ENCODE measurements at places on chromosomes 7 and 10.
A peak's percentile ranks its signal among the peaks of the same experiment; 100 is the strongest.

DNA sequence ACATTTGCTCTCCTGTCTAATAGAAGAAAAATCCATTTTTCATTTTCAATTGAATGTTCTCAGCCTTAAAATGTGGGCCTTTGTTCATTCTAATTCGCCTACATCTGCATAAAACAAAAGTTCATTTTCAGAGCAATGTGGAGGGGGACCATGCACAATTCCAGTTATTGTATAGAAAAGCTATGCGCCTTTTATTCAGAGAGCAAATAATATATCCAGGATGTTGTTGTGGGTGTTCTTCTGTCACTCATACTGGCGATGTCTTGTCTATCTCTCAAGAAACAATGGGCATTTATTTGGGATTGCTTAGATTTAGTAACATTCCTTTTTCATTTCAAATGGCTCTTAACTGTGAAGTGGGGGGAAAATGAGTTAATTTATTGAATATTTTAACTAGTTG lies 56.4 kb downstream of the KIF5B start:
- no peak for DNase-seq

- no peak for DNase-seq
These were observed 52.0 kb upstream of the ZNRF2 start for GRCh38 chr7:30232391-30232790.

- no peak for DNase-seq
These were observed 30.5 kb upstream of the FBXW4 start for GRCh38 chr10:101725296-101726114.

DNA sequence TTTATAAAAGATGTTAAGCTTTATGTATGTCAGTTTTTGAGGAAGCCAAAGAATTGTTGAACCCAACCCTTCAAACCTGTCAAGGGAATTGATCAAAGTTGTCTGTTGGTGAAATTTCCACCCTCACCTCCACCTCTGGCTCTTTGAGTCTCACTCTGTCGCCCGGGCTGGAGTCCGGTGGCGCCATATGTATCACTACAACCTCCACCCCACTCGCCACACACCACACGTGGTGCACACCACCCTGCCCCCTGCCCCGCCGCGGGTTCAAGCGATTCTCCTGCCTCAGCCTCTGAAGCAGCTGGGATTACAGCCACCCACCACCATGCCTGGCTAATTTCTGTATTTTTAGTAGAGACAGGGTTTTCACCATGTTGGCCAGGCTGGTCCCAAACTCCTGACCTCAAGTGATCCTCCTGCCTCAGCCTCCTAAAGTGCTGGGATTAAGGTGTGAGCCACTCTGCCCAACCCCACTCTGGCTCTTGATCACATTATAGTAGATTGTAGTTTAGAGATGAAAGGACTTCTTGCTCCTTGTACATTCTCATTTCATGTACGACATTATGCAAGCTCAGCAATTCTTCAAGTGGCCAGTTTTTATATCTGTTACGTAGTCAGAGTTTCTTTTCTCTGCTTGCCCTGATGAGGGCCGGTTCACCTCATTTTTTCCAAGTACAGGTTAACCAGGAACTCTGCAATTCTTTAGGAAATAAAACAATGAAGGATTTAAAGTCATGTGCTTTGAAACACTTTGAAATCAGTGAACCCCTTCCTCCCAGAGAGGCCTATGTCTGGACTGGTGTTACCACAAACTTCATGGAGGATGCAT lies 7.0 kb downstream of the BAMBI start:
- no peak for DNase-seq

GRCh38 chr10:124577651-124578050 lies 116.0 kb downstream of the LHPP start:
- DNase-seq, result no peak

DNA sequence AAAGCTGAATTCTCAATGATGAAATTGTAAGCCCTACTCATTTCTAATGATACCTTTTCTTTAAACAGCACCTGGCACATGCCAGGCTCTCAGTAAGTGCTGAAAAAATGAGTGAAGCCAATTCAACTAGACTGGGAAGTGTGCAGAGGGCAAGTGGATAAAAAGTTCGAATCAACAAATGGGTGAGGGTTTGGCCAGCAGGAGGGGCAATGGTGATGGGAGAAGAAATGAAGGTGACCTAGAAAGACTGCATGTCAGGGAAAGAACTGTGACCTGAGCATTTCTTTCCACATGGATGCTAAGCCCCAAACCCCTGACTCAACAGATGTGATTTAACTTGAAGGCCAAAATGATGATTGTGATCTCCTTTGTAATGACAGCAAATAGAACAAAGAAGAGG lies 54.6 kb downstream of the DKK1 start:
- DNase-seq, result no peak

DNA sequence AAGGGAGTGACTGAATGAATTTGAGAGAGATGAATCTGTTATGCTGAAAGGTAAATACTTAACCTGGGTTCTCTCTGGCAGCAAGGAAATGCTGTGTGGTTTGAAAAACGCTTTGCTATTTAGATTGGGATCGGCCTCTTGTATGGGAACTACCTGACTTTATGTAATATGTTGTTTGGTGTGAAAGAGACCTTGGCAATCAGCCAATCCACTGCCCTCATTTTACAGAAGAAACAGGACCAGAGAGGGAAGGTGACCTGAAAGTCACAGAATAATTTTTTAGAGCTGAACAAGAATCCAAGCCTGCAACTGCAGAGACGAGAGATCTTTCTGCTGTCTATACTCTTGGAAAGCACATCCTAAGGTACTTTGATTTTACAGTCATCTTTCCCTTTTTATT lies 1.0 kb downstream of the BUD31 start:
- DNase-seq, result no peak

GRCh38 chr7:9718071-9718661 lies 1255.5 kb upstream of the PHF14 start:
- no peak for DNase-seq

GRCh38 chr7:140689199-140690152 lies 7.0 kb upstream of the NDUFB2 start:
- DNase-seq, result no peak

- no peak for DNase-seq
These were observed 70.7 kb downstream of the CABCOCO1 start for GRCh38 chr10:61733358-61733940.

DNA sequence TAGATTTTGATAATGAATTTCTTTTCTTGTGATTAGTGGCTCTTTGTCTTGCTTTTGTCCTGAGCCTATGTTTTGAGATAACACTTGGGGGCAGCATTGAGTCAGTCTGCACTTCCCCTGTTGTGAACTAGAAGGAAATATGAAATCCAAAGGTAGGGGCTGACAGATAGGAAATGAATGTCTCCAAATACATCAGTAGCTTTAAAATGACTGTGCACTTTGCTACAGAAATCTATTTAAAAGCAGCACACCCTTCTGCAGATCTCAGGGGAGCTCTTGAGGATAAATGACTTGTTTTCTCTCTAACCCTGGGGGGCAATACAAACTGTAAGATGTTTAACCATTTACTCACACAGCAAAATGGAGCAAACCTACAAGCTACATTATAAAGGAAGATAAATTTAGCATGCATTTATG lies 176.0 kb upstream of the MYO3A start:
- DNase-seq, result no peak

GRCh38 chr10:35882422-35883150 lies 240.5 kb upstream of the FZD8 start:
- DNase-seq, result no peak

DNA sequence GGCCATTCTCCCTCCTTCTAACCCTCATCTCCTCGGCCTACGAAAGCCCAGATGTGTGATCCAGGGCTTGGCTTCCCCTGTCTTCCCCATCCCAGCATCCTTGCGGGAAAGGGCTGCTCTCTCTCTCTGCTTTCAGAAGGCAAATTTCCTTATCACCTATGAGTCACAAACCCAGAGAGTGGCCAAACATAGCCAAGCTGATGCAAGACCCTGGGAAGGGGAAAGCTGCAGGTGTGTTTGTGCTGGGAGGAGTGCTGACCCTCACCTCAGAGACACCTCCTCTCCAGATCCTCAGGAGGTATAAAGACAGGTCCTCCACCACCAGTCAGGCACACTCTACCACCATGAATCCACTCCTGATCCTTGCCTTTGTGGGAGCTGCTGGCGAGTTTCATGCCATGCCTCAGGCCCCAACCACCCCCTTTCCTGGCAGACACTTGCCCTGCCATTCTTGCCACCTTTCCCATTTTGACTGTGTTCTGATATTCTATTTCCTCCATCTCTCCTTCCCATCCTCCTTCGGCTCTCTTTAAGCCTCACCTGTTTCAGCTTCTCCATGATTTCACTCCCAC lies 10.6 kb upstream of the PRSS2 start:
- DNase-seq, result no peak

- no peak for DNase-seq
These were observed 33.7 kb upstream of the FAM3C start for GRCh38 chr7:121429798-121430197.

- DNase-seq, result no peak
These were observed 17.1 kb upstream of the CPA1 start for GRCh38 chr7:130363026-130363847.

DNA sequence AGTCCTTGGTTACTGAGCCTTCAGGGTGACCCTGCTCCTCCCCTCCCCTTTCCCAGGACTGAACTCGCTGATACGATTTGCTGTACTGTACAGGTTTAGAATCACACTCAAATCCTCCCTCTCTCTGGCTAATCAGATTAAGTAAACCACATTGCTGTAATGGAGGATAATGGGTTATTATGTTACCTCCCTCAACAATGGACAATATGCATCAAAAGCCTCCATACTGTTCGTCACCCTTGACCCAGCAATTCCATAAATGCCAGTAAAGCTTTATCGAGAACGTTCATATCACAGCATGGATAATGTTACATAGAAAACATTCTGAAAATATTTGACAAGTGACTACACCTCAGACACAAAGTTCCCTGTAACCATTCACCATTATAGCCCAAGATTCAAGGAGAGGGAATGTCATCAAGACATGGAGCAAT lies 61.7 kb downstream of the FAM107B start:
- no peak for DNase-seq

DNA sequence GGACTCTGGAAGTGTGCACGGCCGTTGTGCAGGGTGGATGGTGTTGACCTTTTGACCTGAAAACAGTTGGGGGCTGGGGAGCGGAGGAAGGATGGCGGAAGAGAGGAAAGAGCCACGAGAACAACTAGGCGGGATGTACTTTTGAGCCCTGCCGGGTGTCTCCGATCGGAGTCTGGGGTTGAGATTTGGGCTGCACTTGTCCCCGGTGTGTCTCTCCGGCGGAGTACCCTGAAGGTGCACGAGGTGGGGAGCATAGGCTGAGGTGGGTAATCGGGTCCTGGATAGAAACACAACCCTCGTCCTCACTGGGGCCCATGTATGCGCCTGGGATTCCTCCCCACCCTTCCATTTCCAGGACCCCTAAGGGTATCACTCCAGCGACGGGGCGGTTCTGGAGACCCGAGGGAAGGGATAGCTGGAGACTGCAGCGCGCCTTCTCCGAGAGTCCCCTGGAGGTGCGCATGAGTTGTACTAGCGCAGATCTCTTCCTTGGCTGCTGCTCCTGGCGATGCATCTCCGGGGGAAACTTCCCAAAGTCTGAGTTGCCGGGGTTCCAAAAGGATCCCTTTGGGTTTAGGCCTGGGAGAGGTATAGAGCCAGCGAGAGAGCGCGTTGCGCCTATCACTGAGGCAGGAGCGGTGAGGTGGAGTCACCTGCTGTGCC lies 4.6 kb upstream of the HMX2 start:
- no peak for DNase-seq

DNA sequence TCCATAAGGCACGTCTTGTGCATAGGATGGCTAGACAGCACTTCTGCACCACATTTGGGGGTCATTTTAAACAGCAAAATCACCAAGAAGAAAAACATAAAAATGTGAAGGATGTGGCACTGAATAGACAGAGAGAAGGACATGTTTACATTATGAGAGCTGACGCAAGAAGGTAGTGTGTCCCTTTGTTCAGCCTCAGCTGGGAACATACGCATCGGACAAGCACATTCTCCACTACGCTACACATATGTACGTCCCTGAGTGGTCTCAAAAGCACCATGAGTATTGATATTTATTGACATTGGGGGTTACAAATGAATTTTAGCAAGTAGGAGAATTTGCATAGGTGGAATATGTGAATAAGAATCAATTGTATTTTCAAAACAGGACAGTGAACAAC lies 20.2 kb downstream of the DDC start:
- peak; percentile 90 for DNase-seq

DNA sequence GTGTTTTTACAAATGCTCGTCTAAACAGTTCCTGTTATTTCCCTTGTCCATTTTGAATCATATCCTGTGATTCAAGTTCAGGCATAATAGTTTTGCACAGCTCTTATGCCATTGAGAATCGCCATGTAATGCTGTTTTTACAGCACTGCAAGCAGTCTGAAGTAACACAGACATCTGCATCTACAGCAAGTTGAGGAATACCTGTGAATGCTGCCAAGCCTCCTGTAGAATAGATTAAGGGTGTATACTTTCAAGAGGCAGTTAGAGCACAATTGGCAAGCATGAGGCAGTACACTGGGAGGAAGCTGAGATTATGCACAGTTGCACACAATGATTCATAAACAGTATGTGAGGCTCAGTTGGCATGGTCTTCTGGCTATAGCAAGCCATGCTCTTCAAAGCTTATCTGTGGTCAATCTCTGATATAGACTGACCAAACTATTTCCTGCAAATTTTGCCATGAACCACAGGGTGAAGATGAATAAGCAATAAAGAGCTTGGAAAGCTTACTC lies 121.9 kb upstream of the AKR1E2 start:
- no peak for DNase-seq

DNA sequence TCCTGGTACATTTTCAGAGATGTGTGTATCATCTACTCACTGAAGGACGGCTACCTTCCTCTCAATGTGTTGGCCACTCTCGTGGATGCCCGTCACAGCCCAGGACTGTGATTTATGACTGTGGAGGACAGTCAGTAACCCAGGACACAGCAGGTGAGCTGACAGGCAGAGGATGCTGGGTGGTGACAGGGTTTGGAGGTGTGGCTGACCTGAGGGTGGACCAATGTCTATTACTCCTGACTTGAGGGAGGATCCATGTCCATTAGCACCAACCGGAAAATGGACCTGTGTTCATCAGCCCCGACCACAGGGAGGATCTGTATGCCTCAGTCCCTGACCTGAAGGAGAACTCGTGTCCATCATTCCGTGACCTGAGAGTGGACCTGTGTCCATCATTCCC lies 96.1 kb downstream of the ADCY1 start:
- no peak for DNase-seq
